ENCODE measurements at places on chromosomes 13 and 19.
A peak's percentile ranks its signal among the peaks of the same experiment; 100 is the strongest.

GRCh38 chr19:16516381-16516780, 20.2 kb downstream of the C19orf44 start:
- DNase-seq: no peak

DNA sequence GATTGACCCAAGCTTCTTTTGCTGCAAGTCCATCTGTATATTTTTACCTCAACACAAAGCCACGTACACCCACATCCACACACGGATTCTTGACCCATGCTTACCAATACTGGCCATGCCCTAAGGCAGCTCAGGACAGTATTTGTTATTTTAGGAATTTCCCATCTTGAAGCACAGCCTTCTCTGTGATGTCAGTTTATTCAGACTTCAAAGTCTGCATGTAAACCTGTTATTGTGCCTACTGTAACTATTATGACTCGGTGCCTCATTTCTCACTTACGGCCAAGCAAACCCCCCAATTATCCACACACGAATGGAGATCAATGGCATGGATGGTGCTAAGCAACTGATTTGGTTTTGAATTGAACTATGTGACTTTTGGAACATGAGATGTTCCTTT, 17.5 kb downstream of the CLDN10 start:
- no peak for DNase-seq

GRCh38 chr19:38773469-38774177, at the start of gene LGALS7:
LGALS7 (minus strand) TSS chr19:38773517; CDS start chr19:38773492, 25 bp downstream.
- DNase-seq: no peak

DNA sequence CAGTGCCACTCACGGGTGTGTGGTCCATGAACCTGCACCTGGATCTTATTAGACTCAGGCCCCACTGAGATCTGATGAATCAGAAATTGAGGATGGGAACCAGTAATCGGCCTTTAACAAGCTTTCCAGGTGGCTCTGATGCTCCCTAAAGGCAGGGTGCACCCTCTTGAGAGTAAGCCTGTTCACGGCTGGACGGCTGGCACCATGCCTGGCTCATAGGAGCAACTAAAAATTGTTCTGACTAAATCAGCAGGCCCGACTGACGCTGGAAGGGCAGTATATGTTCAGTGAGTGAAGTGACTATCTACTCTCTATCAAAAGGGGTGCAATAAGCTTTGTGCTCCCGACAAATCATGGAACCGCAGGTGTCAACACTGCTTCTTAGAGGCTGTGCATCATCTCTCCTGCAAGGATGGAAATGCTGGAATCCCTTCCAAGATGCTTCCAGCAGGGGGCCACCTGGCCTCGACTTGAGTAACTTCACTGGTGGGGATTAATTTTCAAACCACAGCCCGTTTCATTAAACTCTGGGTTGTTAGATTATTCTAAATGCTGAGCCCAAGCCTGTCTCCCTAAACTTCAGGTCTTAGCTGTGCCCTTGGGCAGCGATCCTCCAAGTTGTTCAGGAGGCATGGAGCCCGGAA, 28.4 kb downstream of the TMTC4 start:
- DNase-seq: peak; percentile 15

DNA sequence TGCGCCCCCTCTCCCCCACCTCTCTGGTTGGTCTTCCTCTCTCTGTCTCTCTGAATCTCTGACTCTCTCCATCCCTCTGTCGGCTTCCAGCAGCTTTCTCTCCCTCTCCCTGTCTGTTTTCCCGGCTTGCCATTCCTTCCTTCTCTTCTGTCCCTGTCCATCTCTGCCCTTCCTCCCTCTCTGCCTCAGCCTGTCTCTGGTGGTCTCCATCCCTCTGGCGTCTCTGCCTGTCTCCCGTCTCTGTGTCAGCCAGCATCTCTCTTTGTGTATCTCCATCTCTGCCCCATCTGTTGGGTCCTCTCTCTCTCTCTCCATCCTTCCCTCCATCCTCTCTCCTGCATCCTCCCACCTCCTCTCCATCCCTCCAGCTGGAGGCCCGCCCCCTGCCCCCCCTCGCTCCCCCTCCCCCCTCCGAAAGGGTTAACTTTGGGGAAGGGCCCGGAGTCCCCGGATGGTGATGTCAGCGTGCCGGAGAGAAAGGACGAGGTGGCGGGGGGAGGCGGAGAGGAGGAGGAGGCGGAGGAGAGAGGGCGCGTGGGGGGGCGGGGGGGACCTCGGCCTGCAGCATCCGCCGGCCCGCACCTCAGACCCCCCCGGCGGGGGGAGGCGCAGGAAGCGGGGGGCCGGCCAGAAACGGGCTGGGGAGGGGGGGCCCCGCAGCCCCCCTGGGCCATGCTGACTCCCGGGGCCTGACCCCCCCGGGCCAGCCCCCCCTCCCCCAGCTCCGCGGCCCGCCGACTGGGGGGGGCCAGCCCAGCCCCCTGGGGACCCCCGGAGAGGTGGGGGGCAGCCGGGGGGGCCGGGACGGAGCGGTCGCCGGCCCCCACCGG, at the start of gene BRSK1:
BRSK1 (plus strand) TSS at position 450 of the 830 bp plus-strand sequence. CDS start 446 bp downstream, outside the sequence.
- DNase-seq: no peak

DNA sequence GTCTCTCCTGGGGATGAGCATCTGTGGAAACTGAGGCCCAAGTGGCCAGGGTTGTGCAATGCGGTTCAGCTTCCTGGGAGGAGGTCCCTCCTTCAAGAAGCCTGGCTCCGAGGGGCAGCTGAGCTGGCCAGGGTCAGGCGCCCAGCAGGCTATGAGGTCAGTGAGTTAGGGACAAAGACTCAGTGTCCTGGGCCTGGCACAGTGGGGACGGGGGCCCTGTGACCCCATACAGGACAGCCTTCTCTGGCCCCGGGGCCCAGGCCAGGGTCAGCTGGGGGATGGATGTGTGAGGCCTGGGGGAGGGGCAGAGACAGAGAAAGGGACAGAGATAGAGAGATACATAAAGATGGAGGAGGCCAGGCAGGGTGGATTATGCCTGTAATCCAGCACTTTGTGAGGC, 3.0 kb upstream of the IL12RB1 start:
- DNase-seq: no peak

DNA sequence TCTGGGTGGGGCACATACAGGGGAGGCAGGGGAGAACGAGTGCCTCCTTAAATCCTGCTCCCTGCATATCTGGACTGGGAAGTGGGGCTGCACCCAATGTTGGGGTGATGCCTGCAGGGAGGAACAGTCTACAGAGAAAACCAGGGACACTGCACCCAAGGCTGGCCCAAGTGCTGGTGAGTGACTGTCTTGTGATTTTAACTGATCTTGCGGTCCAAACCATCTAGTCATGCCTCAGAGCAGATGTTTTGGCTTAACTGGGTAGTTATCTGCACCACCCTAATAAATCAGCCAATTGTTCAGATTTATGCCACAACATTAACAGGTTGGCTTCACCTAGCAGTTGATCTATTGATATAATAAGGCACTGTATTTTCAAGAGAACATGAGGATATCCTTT, 219.2 kb upstream of the IRS2 start:
- DNase-seq: no peak

DNA sequence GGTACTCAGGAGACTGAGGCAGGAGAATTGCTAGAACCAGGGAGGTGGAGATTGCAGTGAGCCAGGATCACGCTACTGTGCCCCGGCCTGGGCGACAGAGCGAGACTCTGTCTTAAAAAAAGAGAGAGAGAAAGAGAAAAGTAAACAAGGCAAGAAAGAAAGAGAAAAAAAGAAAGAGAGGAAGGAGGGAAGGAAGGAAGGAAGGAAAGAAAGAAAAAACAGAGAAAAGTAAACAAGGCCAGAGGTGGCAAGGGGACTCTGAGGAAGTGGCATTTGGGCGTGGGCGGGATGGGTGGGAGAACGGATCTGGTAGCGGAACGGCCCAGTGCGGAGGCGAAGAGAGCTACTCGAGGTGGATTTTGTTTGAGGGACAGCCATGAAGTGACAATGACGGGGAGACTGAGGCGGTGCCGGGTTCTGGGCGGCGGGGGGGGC, 7.5 kb upstream of the ARRDC2 start:
- no peak for DNase-seq

DNA sequence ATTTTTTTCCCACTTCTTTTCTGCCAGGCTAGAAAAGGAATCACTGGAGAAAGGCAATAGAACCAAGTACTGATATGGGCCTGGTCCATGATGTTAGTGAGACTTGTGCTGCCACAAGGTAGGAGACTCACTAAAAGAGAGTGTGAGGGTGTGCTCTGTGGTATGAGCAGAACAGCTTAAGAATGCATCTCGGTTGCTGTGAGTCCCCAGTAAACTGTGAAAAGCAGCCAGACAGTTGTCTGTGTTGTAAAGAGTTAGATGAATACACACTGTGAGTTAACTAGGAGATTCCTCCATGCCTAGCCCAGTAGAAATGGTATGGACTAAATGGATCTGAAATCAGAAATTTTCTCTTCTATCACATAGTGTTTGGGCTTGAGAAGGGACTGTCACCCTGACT, 1177.3 kb upstream of the MIR17HG start:
- no peak for DNase-seq

GRCh38 chr19:1066748-1067340, at the start of gene ARHGAP45:
ARHGAP45 (plus strand) TSS chr19:1067167; CDS start chr19:1067406, 239 bp downstream.
- peak; percentile 48 for DNase-seq

DNA sequence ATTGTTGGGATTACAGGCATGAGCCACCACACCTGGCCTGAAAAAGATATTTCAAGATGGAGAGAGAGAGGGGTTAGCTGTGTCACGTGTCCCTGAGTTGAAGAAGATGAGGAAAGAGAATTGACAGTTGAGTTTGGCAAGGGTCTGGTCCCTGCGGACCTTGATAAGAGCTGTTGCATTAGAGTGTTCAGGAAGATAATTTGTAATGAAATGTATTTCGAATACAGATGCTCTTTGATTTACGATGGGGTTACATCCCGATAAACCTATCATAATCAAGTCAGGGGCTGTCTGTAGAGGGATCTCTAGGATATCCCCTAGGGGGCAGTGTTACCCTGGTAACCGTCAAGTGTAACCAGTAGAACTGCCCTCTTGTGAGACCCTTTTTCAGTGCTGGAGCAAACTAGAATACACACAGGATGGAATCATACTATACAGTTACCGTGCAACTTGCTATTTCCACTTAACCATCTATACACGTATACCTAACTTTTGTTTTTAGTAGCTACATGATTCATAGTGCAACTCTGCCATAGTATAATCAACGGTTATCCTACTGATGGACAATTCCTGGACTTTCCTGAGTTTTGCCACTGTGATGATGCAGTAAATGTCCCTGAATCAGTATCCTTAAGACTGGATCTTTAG, 1.5 kb upstream of the ELOF1 start:
- DNase-seq: peak; percentile 83

GRCh38 chr13:74586847-74587246, 452.6 kb upstream of the KLF12 start:
- no peak for DNase-seq

DNA sequence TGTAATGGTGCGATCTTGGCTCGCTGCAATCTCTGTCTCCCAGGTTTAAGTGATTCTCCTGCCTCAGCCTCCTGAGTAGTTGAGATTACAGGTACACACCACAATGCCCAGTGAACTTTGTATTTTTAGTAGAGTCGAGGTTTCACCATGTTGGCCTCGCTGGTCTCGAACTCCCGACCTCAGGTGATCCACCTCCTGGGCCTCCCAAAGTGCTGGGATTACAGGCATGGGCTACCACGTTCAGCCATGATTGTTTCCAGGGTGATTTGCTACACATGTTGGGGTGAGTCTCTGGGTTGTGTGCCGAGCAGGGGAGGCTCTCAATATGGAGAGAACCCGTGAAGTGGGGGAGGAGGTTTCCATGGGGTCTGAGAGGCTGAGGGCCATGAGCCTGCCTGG, 24.8 kb upstream of the CEACAM21 start:
- DNase-seq: no peak

DNA sequence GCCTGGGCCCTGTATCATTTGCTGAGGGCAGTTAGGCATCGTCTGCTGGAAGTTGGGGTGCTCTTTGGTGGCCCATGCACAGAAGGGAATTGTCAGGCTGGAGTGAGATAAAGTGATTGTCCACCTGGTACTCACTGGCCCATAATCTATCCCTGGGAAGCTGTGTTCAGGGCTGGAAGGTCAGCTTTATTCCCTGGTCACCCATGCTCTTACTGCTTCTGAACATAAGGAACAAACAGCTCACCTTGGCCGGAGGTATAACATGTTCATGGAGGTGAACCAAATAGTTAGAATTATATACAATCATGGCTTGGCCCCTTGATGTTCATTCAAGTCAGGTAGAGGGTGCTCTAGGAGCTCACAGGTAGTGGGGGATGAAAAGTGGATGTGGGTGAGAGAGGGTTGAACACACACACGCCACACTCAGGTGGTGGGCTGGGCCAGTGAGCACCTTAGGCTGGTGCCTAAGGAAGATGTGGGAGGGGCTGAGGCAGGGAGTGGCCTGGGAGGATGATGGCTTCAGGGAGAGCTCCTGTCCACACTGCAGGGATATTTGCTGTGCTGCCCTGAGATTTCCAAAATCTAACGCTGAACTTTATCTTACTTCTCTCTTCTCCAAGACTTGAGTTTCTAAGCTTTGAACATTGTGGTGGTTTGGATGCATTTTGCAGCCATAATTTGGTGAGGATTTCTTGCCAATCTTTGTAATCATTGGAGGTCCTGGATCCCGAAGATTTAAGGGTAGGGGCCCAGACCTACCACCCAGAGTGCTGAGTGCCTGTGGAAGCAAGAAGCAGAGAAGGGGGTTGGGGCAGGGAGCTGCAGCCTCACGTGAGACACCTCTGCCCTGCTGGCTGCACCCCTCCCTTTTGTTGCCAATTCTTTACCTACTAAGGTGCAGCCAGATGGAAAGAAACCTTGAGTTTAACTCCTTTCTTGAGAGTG, 420.6 kb downstream of the ZNF536 start:
- no peak for DNase-seq

DNA sequence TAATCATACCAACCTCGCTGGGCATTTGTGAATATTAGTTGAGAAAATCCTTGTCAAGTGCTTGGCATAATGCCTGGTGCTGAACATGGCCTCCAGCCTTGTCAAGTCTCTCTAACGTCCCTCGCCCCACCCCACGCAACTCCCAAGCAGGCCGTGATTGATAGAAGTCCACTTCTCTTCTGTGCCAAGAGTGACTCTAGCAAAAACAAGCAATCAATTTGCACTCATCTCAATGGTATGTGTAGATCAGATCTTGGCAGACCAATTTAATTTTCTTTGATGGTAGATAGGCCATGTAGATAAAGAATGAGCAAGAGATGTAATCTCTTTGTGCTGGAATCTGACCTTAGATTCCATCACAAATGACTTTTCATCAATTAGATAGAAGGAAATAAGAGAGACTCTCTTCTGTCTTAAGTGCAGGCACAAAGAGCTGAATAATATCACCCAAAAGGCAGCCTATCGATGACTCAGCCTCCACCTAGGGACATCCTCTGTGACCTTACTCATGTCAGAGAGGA, 31.0 kb upstream of the KATNAL1 start:
- no peak for DNase-seq

GRCh38 chr19:10006335-10006708, 4.0 kb downstream of the COL5A3 start:
- no peak for DNase-seq

GRCh38 chr13:102197193-102197592, 204.7 kb downstream of the FGF14 start:
- no peak for DNase-seq

DNA sequence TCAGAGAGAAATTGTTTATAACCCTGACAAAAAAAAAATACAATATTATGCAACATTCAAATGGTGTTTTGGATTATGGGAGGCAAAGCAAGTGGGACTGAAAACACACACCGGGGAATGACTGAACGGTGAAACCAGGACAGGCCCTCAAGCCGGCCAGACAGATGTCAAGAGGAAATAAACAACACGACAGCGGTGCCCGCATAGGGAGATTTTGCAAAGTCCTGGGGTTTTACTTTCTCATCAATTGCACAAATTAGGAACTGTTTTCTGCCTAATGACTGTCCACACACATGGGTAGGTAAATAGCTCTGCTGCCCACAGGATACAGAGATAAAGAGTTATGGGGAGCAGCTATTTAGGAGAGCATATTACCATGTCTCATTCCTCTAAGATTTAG, 134.5 kb downstream of the IRS2 start:
- no peak for DNase-seq
